ENCODE measurements at places on chromosomes 3 and 15. TPM values are rescaled to one million over a fixed set of nuclear protein-coding genes. Genes with fewer than 3 reads are reported as not detected.
A peak's percentile ranks its signal among the peaks of the same experiment; 100 is the strongest.

- H3K4me1 ChIP-seq: peaks cover 22% of the 10 kb centered on the region
- no peak for DNase-seq
Observed at GRCh38 chr15:41513506-41514227, at the start of gene LTK. TSS of gene LTK (minus strand) at chr15:41513827. CDS start at chr15:41513709, 118 bp downstream.

DNA sequence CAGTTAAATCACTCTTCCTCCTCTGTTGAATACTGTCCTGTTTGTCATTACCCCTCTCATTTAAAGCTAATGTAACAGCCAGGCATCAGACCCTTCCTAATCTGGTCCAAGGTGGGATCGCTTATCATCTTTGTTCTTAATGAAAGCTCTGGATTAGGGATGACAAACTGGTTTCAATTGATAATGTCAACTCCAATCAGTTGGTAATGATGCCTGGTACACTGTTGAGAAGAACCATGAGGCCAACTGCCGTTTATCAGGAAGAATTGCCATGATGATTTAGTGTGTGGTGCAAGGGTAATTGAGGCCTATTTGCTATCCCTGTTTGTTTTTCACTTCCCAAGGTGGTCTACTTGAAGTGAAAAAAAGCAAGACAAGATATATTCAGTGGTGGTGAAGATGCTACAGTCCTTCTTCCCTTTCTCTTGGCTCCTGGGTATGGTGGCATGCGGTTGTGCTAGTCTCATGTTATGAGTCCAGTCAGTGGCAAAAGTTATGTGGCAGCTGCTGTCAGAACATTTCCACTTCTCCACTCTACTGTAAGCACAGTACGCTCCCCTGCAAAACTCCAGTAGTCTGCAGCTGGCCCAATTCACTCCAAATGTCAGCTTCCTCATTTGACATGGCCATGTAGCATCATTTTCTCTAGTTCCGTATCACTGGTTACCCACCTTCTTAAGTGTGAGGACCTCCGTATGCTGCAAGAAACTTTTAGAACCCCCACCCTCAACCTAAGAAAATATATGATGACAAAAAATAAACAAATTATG lies 72.5 kb downstream of the MORC1 start:
- H3K27me3 ChIP-seq: no peaks in the 10 kb centered on the region
- H3K36me3 ChIP-seq: no peaks in the 10 kb centered on the region
- H3K4me3 ChIP-seq: no peak overlapping the region

DNA sequence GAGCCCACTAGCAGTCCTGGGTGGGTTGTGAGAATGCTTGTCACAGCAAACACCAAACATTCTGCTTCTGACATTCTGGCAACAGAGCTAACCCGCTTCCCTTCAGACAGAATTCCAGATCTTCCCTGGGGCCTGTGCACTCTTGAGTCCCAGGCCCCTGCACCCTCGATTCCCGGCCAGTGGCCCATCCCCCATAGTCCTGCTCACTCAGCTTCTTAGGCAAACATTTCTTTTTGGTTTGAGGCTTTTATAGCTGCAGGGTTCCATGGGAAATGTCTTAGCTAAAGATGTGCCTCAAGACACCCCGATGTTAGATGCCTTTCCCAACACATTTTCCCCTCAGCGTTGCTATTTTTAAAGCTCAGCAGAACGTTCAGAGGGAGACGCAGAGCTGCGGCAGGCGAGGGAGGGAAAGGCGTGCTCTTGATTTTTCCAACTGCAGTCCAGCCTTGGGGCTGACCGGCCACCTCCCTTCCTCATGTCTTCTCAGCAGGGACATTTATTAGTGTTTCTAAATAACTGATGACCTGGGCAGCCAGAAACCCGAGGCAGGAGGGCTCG lies 35.2 kb downstream of the ABTB1 start:
- DNase-seq: no peak
- H3K27me3 ChIP-seq: no peaks in the 10 kb centered on the region
- H3K4me3 ChIP-seq: no peak overlapping the region
- H3K4me1 ChIP-seq: peaks cover 16% of the 10 kb centered on the region
- H3K36me3 ChIP-seq: no peaks in the 10 kb centered on the region
- H3K27ac ChIP-seq: peak overlapping the region; percentile 74

- no peak for DNase-seq
- no peaks in the 10 kb centered on the region for H3K36me3 ChIP-seq
- H3K4me3 ChIP-seq: no peak overlapping the region
Observed at GRCh38 chr3:908839-909238, 184.0 kb upstream of the CNTN6 start.

DNA sequence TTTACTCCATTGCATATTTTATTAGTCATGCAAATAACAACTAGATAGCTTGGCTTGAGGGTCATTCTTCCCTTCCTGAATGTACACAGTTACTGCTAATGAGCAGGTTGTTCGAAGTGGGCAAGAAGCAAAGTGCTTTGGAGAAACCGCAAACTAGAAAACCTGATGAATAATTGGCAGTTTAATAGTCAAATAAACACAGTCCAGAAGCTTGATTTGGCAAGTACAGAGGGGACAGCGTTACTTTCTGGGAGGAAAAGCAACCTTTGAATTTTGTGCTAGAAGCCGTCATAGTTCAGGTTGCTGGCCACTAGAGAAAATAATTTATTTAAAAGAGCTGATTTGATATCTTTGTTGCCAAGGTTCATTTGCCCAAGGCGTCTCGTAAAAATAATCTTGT lies 94.9 kb downstream of the MFSD1 start:
- H3K27ac ChIP-seq: no peak overlapping the region
- H3K4me3 ChIP-seq: no peak overlapping the region
- no peak for DNase-seq
- no peaks in the 10 kb centered on the region for H3K36me3 ChIP-seq
- no peaks in the 10 kb centered on the region for H3K27me3 ChIP-seq

GRCh38 chr3:72067721-72068120 lies 282.8 kb upstream of the PROK2 start:
- no peaks in the 10 kb centered on the region for H3K36me3 ChIP-seq
- no peak overlapping the region for H3K4me3 ChIP-seq
- no peaks in the 10 kb centered on the region for H3K27me3 ChIP-seq
- H3K27ac ChIP-seq: no peak overlapping the region

- DNase-seq: no peak
- H3K36me3 ChIP-seq: no peaks in the 10 kb centered on the region
- no peaks in the 10 kb centered on the region for H3K27me3 ChIP-seq
- H3K4me1 ChIP-seq: no peaks in the 10 kb centered on the region
Observed at GRCh38 chr3:2595486-2595885, 496.8 kb downstream of the CNTN4 start.

DNA sequence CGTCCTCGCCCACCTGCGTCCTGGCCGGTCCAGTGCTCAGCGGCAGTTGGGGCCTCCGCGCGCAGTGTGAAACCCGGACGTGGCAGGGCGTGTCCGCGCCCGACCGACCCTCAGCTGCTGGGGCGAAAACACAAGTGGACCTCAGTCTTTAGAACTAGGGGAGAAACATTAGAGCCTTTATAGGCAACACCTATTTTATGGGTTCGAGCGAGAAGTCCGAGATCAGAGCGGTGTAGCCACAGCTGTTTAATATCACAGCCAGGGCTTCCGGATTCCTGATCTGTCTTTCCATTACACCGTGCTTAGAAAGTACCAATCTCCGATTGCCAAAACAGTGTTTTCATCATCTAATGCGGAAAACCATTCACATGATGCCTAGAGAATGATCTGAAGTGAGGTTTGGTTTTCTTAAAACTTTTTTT lies 506 bp downstream of the RAD51 start:
- peak overlapping the region; percentile 79 for H3K4me3 ChIP-seq
- H3K27ac ChIP-seq: peak overlapping the region; percentile 100
- no peaks in the 10 kb centered on the region for H3K27me3 ChIP-seq
- H3K36me3 ChIP-seq: no peaks in the 10 kb centered on the region
- peaks cover 21% of the 10 kb centered on the region for H3K4me1 ChIP-seq
- DNase-seq: no peak

- no peak for DNase-seq
- H3K36me3 ChIP-seq: no peaks in the 10 kb centered on the region
- H3K27ac ChIP-seq: no peak overlapping the region
- H3K27me3 ChIP-seq: no peaks in the 10 kb centered on the region
- H3K4me3 ChIP-seq: no peak overlapping the region
Observed at GRCh38 chr15:77295446-77295845, 124.5 kb downstream of the PEAK1 start.

GRCh38 chr15:52730594-52730993 lies 51.4 kb upstream of the ATOSA start:
- no peak overlapping the region for H3K27ac ChIP-seq
- DNase-seq: no peak
- no peaks in the 10 kb centered on the region for H3K36me3 ChIP-seq

- no peaks in the 10 kb centered on the region for H3K27me3 ChIP-seq
- no peak for DNase-seq
- H3K27ac ChIP-seq: no peak overlapping the region
- H3K4me1 ChIP-seq: no peaks in the 10 kb centered on the region
- no peak overlapping the region for H3K4me3 ChIP-seq
Observed at GRCh38 chr3:87694678-87695077, 364.1 kb downstream of the CGGBP1 start.

Gene GRM2
- total RNA-seq: 2.6 TPM

Gene GADL1
- total RNA-seq: not detected

- no peak for DNase-seq
- no peaks in the 10 kb centered on the region for H3K27me3 ChIP-seq
- H3K4me3 ChIP-seq: no peak overlapping the region
- H3K27ac ChIP-seq: no peak overlapping the region
Observed at GRCh38 chr3:152977366-152977765, 142.4 kb downstream of the P2RY1 start.

- no peaks in the 10 kb centered on the region for H3K36me3 ChIP-seq
- no peak overlapping the region for H3K4me3 ChIP-seq
- no peaks in the 10 kb centered on the region for H3K27me3 ChIP-seq
- no peak overlapping the region for H3K27ac ChIP-seq
- DNase-seq: no peak
Observed at GRCh38 chr3:72102112-72102616, 317.2 kb upstream of the PROK2 start.

GRCh38 chr3:21524133-21524532 lies 226.9 kb downstream of the ZNF385D start:
- no peaks in the 10 kb centered on the region for H3K27me3 ChIP-seq
- no peaks in the 10 kb centered on the region for H3K36me3 ChIP-seq
- no peak overlapping the region for H3K4me3 ChIP-seq
- no peak for DNase-seq
- no peak overlapping the region for H3K27ac ChIP-seq

DNA sequence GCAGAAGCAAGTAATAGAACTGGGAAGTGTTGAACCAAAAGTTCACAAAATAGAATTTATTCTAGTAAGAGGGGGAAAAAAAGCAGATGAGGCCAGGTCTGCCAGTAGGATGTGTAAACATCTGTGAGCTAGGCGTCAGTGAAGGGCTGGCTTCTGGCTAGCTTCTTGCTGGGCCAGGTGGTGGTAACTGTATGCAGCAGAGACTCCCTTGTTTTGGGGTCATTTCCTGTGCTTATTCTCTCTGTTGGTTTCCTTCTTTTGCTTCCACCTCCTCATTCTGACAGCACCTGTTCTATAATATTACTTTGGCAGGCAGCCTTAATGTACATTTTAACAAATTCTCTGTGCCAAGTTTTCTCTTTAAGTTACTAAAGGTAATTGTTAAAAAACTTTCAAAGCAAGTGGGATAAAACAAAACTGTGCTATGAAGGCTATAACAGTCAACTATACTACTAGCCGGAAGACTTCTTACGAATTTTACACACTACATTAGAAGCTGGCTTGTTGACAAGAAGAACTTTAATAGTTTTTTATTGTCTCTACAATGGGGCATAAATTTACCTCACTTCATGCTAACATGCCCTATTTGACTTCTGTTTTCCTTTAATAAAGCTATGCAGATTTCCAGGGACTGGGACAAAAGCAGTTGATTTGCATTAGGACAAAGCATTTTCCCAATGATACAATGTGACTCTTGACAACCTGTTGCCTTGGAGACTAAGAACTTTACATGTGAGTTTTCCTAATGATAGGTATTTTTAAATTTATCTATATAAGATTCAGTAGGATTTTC lies 318.8 kb upstream of the NAALADL2 start:
- no peaks in the 10 kb centered on the region for H3K27me3 ChIP-seq
- no peak overlapping the region for H3K27ac ChIP-seq
- no peak overlapping the region for H3K4me3 ChIP-seq
- no peaks in the 10 kb centered on the region for H3K4me1 ChIP-seq

DNA sequence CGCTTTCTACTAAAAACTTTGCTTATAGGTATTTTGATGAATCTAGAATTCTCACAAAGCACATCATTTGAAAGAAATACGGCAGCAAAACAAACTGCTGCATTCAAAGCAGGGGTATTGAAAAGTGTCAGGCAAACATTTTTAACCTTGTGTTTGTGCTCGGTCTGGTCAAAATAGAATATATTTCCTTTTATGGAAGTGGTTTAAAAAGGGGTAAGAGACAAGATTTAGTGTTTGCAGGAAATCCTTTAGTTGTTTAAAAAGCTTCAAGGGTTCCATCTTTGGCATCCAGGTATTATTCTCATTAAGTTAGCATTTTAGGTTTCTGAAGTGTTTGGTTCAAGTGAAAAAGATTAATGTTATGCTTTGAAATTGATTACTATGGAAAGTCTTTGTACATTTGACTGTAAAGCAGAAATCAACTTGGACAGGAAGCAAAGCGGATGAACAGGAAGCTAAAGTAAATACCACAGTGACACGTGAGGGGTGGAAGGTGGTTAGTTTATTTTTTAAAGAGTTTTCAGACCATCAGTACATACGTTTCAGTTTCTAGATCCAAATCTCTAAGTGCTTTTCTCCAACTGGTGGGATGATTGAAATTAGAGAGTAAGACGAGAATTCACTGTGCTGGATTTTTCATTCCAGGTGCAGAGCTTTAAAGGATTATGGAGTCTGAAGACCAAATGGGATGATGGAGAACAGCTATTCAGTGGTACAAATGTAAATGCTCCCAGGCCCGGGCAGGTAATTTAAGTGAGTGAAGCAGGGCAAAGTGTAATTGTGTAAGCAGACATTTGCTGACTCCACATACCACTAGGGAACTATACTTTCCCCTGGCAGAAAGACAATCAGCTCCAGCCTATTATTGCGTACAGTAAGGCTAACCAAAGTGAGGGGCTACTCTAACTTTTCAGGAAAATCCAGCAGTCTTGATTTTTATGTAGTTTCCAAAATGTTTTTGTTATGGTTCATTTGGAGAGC lies 341.8 kb upstream of the TBL1XR1 start:
- peak overlapping the region; percentile 40 for H3K27ac ChIP-seq
- H3K4me3 ChIP-seq: no peak overlapping the region
- DNase-seq: no peak
- H3K4me1 ChIP-seq: peaks cover 32% of the 10 kb centered on the region
- no peaks in the 10 kb centered on the region for H3K27me3 ChIP-seq

Gene ROPN1
- total RNA-seq: not detected

- H3K27me3 ChIP-seq: no peaks in the 10 kb centered on the region
- DNase-seq: no peak
- no peaks in the 10 kb centered on the region for H3K36me3 ChIP-seq
- H3K27ac ChIP-seq: peak overlapping the region; percentile 99
- H3K4me3 ChIP-seq: peak overlapping the region; percentile 74
Observed at GRCh38 chr15:68278595-68279405, 1.3 kb downstream of the FEM1B start.

Gene CHRNA3
- not detected for total RNA-seq

Gene EPHB3
- total RNA-seq: 4.8 TPM

Gene GOLGA8H
- total RNA-seq: 4.2 TPM

Measured in tibial nerve (tissue), 4 donors.